ENCODE measurements at places on chromosomes 12 and 14.
A peak's percentile ranks its signal among the peaks of the same experiment; 100 is the strongest.

DNA sequence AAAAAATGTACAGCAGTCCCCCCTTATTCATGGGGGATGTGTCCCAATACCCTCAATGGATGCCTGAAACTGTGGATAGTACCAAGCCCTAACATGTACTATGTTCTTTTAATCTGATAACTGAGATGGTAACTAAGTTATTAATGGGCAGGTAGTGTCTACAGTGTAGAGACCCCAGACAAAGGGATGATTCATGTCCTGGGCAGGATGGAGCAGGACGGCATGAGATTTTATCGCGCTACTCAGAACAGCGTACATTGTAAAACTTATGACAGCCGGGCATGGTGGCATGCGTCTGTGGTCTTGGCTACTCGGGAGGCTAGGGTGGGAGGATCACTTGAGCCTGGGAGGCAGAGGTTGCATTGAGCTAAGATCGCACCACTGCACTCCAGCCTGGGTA, 37.1 kb downstream of the KIAA0586 start:
- DNase-seq: no peak

DNA sequence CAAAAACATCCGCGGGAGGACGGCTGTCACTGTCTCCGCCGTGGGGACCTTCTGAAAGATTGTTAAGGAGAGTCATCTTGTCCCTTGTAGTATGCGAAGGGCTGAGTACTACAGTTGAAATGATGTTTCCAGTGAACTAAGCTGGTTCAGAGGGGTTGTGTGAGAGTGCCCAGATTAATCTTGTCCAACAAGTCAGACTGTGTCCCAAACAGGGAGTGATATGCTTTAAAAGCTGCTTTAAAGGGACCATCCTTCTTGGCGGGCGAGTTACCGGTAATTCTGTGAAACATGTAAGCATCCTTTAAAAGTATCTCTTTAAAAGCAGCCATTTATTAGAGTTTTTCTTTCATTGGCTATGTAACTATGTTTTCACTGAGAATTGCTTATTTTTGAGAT, 1.1 kb downstream of the WDR20 start:
- DNase-seq: no peak

DNA sequence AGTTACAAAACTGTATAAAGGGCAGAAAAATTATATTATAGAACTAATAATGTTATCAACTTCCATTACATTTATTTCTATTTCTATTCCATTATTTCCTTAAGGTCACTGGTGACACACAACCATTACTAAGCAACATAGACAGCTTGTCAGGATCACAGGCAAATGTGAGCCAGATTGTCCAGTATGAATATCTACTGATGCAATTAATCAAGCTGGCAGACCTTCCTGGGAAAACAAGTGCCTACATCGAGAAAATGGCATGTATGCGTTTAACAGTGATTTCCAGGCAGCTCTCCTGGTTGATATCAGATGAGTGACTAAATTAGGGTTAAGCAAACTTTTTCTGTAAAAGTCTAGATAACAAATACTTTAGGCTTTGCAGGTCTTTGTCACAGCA, 36.9 kb upstream of the TSPAN8 start:
- DNase-seq: no peak

- no peak for DNase-seq
These were observed 243.6 kb downstream of the KIF21A start for GRCh38 chr12:39199351-39199750.

DNA sequence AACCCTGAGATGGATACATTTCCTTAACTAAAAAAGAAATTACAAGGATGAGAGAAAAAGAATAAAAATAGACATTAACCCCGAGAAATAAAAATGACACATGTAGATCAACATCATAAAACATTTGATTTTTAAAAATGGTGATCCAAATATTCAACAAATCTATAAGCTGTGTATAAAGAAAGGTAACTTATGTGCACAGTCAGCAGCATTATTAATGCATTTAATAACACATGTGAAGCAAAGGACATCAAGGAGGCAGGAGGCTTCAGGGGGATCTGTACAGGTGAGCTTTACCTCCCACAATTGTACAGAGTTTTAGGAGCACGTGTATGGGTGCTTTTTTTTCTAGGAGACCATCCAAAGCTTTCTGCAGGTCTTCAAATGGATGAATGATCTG, 76.1 kb downstream of the MED13L start:
- no peak for DNase-seq

DNA sequence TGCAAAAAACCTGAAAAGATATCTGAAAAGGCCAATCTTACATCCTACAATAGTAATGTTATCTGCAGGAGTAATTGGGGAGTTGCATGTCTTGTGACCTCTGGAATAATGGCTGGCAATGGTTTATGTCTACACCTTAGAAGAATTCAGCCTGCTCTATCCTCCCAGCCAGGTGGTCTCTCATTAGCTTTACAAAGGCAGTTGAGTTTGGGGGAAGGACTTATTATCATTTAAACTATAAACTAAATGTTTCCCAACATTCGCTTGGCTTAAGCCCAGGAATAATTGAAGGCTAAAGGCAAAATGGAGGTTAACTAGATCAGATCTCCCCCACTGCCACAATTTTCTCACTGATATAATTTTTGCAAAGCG, 158.4 kb upstream of the SFSWAP start:
- DNase-seq: no peak

GRCh38 chr12:19130224-19131024, 891 bp downstream of the PLEKHA5 start:
- no peak for DNase-seq

- no peak for DNase-seq
These were observed 929 bp downstream of the CHD8 start for GRCh38 chr14:21454843-21455544.

DNA sequence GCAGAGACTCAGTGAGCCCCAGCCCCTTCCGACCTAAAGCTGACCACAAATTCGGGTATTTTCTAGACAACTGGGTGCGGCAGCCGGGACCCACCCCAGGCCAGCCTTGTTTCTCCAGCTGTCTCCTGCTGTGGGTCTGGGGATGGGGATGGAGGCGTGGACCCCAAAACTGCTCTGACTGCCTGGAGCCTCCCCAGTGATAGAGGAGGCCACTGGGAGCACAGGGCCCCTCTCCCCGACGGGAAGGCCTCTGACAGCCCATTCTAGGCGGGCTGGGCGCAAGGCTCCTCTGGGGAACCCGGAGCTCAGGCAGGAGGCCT, 38.2 kb upstream of the TDRD9 start:
- no peak for DNase-seq

DNA sequence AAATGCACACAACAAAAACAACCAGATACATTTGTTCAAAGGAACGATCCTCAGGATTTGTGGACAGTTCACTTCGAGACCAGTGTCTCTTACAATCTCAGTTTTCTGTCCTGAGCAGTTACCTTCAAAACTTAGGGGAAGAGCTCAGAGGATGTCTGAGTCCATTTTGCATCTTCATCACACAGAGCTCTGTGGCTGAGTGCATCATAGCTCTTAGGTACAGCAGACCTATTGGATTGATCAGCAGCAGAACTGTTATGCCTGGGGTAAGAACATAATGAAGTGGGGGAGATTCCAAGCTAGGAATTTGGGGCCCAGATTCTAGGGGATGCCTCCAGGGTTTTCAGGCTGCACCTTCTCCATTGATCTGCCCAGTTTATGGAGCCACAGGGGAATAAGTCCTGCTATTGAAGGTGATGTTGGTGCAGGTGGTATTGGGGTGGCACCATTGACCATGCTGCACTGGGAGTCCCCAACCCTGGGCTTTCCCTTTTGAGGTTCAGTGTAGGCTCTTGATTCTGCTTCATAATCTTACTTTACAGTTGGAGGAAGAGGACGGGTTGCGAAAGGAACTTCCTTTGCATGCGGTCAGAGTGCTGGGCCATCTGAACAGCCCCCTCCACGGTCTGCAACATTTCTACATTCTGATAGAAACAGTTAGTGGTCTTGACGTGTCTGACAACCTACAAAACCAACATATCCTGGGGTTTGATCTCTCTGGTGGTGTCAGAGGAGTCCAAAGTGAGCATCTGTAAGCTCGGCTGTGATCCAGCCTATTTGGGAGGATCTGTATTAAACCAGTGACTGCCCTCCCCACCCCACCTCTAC, 112.8 kb downstream of the CHST11 start:
- peak; percentile 98 for DNase-seq

- no peak for DNase-seq
These were observed 6.1 kb downstream of the CHD8 start for GRCh38 chr14:21449899-21450216.

DNA sequence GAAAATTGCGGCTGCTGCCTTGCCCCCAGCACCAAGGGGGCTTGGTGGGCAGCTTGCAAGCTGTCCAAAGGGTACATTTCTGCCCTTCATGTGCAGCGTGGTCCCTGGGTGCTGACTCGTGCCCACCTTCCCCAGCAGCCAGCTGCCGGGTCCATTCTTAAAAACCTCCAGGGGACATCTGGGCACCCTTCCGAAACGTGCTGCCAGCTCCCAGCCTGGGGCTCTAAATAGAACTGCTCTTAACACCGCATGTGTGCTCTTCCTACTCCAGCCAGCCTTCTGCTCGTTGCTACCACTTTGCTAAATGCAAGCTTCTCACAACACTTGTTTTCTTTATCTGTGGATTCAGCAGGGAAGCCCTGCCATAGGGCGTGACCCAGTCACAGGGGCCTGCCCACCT, 66.0 kb downstream of the RIMBP2 start:
- no peak for DNase-seq

DNA sequence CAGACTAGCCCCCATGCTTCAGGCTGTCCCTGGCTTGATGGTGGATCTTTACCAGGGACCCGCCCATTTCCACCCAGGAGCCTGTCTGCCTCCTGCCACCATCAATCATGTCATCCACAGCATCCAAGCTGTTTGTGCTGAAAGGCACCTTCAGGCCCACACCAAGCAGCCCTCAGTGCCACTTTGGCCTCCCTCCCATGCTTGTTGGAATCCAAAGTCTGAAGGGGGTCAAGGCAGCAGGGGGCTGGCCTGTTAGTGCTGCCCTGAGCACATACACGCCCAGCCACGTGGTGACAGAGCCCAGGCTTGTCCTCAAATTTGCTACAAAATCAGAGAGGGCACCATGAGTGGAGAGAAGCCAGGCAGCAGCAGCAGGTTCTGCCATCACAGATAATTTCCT, 1146.8 kb downstream of the FSCB start:
- no peak for DNase-seq

DNA sequence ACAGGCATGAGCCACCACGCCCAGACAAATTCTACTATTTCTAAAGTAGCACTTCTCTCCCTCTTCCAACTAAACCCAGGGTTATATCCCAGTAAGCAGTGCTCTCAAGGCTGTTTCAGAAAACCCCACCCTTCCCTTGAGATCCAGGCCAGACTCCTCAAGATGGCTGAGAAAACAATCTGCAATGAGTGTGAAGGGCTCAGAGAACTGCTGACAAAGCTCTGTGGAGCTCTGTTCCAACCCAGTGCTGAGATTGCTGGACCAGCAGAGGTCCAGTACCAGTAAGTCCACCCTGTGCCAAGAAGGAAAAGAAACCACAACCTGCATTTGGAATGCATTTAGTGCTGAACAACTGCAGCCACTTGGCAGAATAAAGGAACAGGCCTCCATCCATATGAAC, 3.7 kb upstream of the IFFO1 start:
- no peak for DNase-seq

DNA sequence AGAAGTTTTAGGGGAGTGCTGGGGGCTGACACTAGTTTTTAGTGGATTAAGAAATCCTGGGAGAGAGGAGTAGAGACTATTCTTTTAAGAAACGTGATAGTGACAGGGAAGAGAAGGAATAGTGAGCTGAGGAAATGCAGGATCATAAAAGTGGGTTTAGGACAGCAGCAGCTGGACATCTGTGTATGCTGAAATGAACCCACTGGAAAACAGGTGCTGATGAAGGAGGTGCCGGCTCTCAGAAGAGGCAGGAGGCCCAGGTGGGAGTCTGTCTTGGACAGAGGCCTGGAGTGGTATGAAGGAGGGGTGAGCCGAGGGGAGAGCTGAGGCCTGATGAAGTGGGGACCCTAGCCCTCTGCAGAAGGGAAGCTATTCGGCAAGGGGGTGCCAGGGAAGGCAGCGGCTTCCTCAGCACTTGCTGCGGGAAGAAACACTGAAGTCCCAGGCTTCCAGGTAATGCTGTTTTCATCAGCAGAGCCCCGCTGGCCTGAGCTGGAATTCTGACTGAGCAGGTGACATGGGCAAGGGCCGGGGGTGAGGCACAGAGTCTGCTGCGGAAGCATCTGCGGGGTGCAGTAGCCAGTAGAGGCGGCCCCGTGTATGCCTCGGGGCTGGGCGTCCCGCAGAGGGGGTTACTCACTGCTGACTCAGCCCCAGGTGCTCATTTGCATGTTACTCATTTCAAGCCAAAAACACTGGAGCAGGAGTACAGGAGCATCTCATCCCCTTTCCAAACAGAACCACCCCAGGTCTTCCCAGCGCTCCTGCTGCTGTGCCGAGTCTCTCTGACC, 89.7 kb downstream of the TMCC3 start:
- no peak for DNase-seq

GRCh38 chr12:12673296-12673695, 22.7 kb downstream of the GPR19 start:
- DNase-seq: no peak

- no peak for DNase-seq
These were observed 4.4 kb downstream of the MMP17 start for GRCh38 chr12:131832321-131833231.

DNA sequence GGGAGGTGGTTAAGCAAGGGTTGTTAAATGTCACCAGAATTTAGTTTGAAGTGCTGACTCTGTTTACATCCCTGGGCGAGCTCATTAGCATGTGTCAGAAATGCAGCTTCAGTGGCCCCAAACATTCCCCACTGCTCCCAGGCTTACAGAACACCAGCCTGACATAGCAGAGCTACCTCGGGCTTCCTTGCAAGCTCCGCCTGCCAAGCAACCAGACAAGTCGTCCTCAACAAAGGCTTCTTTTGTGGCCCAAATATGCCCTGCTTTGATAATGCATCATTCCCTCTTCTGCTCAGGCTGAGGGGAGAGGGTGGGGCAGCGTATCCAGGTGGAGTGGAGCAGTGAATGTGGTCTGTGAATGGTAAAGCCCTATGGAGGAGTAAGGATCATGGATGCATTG, 28.0 kb downstream of the ERH start:
- DNase-seq: no peak

GRCh38 chr12:72673853-72674252, 401.7 kb downstream of the TRHDE start:
- DNase-seq: no peak

DNA sequence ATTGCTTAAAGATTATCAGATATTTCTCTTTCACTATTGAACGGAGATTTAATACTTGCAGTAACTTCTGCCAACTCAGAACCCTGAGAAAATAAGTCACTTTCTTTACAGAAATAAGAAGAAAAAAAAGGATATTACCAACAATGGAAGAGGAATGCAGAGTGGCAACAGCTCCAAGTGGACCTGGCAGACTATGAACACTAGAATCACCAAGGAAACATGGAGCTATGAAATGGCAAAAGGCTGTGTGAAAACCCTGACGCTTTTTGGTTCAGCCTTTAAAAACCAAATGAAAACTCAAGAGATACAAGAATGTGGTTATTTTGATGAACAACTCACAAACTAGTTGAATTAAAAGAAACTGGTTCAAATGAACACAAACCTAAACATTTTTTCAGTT, 17.7 kb downstream of the DTD2 start:
- no peak for DNase-seq

DNA sequence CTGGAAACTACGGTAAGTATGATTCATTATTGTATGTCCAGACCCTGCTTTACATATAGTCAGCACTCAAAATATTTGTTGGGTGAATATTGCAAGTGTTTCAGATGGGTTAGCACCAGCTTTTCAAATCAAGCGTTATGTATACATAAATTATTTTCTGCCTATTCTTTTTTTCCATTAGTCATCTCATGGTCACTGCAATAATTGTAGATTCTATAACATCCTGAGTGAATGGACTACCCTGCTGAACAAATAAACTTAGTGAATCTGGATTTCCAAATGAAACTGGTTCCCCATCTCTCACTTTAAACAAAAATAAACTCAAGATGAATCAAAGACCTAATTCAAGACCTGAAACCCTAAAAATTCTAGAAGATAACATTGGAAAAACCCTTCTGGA, 152.3 kb downstream of the DIO2 start:
- DNase-seq: no peak
